PC-9 (cell line): ENCODE measurements at places on chromosomes 4 and X. TPM values are rescaled to one million over a fixed set of nuclear protein-coding genes. Genes with fewer than 3 reads are reported as not detected.
A peak's percentile ranks its signal among the peaks of the same experiment; 100 is the strongest.

Gene NEIL3
- 15.0 and 16.2 TPM in 2 replicates for total RNA-seq

Gene DMRTC1
- not detected in 2 replicates for total RNA-seq

Gene ZFYVE28
- total RNA-seq, result 12.9 and 13.6 TPM in 2 replicates

Gene HSPA4L
- total RNA-seq, result 4.6 and 5.1 TPM in 2 replicates

Gene PFKFB1
- total RNA-seq, result 0.63 and 0.74 TPM in 2 replicates

Gene PF4V1
- total RNA-seq, result not detected in 2 replicates

Gene CORIN
- not detected in 2 replicates for total RNA-seq

Gene ZIC3
- not detected in 2 replicates for total RNA-seq

Gene GAGE12J
- total RNA-seq, result not detected in 2 replicates

GRCh38 chrX:6149060-6149872 is 79.4 kb downstream of the NLGN4X start:
- no peak for DNase-seq

- DNase-seq, result no peak
Measured at GRCh38 chr4:76898949-76899645, 1.2 kb upstream of the SOWAHB start.

DNA sequence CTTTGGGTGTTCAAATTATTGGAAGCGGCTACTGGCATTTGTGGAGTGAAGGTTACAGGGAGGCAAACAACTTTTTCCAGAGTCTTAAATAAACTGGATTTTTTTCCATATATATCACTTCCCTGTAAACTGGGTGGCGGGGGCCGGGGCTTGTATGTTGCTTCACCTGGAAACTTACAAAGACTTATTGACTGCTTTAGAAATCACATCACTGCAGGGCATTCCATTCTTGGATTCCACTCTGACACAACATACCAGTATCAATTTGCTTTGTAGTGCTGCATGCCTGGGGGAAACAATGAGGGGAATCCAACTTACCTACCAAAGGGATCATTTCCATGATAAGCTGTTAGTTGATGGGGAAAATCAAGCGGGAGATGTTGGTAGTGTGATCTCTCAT is 21.7 kb upstream of the FAM156A start:
- DNase-seq, result no peak

- no peak for DNase-seq
Measured at GRCh38 chr4:117908306-117909207, 125.7 kb upstream of the NDST3 start.

DNA sequence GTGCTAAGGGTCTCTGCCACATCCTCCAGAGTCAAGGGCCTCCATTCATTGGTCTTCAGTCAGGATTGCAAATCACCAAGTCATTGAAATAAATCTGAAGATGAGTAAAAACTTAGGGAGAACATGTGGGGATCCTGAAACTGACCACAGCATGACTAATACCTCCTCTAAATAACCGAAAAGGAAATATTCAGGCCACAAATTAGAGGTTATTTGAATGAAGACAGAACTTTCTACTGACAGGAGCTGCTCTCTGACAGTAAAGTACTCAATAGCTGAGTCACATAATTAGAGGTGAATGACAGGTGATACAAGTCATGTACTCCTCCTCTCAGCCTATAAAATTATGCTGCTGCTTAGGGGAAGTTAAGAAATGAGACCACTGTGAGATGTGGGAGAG is 240.2 kb upstream of the F9 start:
- DNase-seq, result no peak

- no peak for DNase-seq
Measured at GRCh38 chrX:1466971-1467561, 14.4 kb upstream of the ASMTL start.

DNA sequence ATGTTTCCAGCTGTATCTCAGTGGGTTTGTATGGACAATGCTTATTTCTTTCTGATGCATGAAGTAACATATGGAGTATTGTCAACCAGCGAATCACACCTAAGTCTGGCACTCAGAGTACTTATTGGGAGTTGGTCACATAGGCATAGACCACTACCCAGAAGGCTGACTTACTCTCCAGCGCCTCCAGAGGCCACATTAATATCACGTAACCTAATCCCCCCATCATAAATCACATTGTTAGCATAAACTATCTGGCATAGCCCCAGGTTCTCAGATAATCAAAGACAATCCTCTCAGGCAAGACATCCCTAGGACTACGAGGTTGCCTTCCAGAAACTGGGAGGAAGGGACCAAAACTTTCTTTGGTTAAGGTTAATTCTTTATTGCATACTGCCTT is 560.5 kb upstream of the PABPC4L start:
- DNase-seq, result no peak

GRCh38 chrX:135395064-135395463 is 26.7 kb upstream of the SMIM10L2A start:
- DNase-seq, result no peak

- no peak for DNase-seq
Measured at GRCh38 chr4:7052923-7053715, 9.9 kb downstream of the TADA2B start.

DNA sequence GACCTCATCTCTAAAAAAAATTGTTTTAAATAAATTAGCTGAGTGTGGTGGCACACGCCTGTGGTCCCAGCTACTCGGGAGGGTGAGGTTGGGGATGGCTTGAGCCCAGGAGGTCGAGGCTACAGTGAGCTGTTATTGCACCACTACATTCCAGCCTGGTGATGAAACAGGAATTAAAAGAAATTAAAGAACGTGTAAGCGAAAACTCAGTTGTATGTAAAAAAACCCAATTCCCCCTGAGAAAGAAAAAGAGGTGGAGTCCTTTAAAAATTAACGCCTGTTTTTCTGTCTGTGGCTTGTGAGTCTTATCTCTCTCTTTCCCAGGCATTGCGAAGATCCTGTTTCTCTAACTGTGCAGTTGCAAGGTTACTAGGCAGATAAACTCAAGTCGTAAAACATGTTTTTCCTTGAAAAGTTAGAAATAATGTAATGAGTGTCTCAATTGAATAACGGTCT is 22.1 kb downstream of the EPGN start:
- no peak for DNase-seq

DNA sequence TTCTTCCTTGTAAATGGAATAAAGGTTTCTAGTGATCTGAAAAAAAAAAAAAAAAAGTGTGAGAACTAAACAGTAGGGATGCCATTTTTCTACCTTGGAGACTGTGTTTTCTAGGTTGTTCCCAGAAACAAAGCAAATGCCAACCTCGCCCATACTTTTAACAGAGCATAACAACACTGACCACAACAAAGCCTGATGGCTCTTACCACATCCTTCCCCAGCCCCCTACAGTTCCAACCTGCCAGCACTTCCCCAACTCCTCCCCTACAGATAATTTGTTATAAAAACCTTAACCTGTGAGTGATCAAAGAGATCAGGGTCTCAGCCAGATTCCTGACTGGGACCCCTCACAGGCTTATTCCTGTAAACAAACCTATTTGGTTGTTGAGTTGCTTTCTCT is 940.0 kb downstream of the SH3BGRL start:
- DNase-seq, result no peak

DNA sequence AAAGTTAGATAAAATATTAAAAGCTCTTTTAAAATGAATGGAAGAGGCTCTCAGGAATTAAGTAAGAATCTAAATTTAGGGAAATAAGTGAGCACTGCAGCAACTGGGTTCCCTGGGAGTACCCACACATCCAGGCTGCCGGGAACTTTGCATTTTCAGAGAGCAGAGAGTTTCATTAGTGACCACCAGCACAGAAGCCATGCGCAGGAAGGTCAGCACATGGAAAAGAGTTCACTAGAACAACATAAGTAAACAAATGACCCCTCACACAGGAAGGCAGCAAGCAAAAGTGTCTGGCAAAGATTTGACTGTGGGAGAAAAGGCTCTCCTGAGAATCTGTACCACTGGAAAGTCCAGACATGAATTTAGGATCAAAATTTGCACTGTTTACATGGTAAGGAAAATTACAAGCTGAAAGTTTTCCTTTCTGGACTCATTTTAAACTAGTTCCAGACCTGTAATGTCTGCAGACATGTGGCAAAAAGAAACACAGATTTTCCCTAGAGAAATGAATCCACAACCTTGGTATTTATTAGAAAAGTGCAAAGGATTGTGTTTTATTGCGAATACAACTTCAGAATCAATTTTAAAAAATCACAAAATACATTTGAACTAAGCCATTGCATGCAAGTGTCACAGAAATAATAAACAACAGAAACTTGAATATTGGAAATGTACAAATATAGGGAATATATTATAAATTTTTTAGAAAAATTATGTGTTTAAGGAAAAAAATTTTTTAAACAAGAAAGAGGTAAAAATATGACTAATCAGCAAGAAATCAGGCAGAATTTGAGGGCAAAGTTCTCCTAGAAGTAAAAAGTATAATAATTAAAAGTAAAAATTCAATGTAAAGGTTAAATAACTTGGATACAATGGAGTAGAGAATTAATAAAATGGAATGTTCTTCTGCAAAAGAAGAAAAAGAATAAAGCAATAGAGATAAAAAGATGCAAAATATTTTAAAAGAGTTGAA is 18.4 kb upstream of the MYOZ2 start:
- DNase-seq, result no peak

DNA sequence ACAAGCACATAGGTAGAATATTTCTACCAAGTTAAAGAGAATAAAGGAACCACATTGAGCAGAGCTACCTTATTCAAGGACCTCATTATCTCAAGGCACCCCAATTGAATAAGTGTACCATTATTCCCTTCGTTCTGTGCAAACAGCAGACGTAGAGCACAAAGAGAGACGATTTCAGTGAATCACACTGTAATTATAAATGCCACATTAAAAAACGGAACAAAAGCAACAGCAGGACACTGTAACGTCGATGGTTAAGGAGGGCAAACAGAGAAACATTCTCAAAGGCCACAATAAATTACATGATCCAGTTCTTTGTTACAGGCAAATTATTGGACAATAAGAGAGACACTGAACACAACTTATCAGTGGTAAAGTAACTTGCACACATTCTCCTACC is 644.1 kb upstream of the TENM3 start:
- no peak for DNase-seq

- no peak for DNase-seq
Measured at GRCh38 chrX:66635360-66635759, 3.5 kb downstream of the EDA2R start.

- no peak for DNase-seq
Measured at GRCh38 chr4:22744478-22745062, 51.8 kb downstream of the GBA3 start.

GRCh38 chr4:20684852-20685763 is 15.2 kb upstream of the PACRGL start:
- no peak for DNase-seq

DNA sequence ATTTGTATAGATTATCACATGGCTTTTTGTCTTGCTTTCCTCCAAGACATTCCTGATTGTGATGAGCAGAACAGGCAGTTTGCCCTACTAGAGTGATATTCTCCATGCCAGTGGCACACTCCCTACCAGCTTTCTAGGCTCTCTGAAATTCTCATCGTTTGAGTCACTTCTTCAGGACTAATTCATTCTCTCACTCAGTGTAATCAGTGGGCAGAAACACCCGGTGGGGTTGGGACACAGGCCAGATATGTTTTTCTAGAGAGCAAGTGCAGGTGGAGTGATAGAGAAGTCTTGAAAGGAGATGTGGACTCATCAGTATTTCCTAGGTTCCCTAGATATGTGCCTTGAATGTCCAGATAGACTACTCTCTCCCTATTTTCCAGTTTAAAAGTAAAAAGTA is 13.1 kb downstream of the RAB33A start:
- DNase-seq, result no peak

DNA sequence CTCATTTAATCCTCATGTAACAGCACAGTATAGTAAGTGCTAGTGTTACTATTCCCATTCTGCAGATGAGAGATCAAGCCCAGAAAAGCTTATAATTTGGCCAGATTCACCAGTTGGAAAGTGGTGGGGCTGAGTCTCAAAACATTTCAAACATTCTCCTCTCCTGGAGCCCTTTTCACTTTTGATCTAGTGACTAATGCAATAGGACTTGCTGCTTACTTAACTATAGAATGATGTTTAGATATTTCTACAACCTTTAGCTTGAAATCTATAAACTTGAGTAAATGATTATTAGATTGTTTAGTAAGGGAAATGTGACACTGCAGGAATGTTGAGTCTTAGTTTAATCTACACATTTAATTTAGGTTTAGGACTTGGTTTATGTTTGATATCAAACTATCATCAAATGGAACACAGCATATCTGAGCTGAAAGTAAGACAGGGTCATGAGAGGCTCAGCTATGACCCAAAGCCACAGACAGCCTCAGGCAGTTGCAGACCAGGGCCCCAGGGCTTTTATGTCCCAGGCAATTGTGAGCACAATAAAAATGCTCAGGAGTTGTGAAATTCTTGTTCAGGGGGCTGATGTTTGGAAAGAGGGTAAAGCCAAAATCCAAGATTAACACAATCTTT is 199.5 kb upstream of the HS3ST1 start:
- DNase-seq, result peak; percentile 79

DNA sequence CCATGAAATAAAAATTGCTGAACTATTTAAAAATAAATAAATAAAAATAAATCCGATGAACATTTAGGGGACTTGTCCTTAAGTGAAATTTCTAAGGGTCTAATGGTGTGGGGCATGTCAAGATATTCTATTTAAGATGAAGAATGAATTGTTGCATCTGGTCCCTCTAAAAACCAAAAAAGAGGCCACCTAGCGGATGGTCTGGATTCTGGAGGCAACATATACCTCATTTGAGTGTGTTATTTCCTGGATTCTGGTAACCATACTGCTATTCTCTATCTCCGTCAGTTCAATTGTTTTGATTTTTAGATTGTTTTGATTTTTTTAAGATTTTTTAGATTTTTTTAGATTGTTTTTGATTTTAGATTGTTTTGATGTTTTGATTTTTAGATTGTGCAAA is 28.3 kb downstream of the AGTR2 start:
- DNase-seq, result no peak
